ENCODE measurements at places on chromosomes 7 and 10.

DNA sequence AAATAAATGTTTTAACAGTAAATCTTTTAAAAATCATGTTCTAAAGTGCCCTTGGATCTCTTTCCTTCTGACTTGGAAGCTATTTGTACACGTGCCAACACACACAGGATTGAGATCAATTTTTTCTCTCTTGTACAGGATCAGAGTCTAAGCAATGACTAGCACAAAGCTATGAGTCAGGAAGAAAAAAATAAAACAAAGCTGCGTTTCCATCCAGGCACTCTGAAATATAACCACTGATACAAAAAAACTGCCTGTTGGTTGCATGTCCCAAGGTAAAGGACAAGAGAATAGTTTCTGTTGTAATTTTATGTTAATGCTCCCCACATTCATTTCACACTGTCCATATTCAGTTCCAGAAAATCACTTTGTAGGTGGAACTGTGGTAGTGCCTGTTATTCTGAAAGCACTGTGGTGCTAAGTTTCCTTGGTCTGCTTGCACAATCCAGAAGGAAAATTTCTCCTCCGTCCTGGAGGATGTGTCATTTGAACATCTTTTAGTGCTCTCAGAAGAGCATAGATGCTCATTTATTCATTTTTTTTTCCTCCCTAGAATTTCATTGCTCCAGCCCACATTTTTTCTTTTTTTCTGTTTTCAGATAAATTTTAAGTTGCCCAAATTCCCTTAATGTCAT lies 113.4 kb downstream of the PLXDC2 start:
- DNase-seq, result no peak

DNA sequence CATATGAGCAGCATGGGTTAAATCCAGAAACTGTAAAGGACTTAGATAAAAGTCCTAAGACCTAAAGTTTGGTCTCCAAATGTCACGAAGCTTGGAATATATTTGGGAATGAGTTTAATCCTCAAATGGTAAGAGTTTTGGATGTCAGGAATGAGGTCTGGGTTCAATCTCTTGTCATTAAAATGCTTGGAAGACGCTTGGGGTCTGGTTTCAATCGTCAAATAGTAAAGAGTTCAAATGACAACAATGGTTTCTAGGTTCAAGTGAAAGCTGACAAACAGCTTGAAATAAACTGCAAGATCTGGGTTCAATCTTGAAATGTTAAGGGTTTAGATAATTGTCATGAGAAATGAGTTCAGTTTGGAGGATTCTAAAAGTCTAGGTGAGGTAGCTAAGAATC lies 385.5 kb upstream of the HPS1 start:
- no peak for DNase-seq

DNA sequence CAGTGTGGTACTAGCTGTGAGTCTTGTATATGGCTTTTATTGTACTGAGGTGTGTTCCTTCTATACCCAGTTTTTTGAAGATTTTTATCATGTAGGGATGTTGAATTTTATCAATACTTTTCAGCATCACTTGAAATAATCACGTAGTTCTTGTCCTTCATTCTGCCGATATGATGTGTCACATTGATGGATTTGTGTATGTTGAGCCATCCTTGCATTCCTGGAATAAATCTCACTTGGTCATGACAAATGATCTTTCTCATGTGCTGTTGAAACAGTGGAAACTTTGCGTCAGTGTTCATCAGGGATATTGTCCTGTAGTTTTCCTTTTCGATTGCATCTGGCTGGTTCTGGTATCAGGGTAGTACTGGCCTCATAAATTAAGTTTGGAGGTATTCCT lies 7.1 kb upstream of the PRKAR1B start:
- DNase-seq, result no peak

DNA sequence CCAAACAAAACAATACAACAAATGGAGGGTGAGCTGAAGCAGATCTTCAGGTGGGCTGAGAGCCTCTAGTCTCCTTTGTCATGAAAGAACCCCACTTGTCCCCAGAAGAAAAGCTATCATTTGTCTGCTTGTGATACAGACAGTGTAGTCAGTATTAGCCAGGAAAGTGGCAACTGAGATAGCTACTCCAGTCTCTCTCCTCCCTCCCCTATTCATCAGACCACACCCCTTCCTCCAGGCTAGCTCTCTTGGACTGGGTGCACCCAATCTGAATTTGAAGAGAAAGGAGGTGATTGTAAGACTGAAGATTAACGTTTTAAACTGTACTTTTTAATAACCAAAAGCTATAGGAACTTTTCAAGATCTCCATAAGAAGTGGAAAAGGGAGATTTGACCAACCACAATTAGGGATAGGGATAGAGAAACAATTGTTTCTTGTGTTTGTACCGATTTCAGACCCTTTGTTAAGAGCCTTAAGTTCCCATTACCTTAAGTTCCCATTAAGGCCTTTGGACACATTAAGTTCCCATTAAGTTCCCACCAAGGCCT lies 14.1 kb downstream of the BMPR1A start:
- DNase-seq, result no peak

DNA sequence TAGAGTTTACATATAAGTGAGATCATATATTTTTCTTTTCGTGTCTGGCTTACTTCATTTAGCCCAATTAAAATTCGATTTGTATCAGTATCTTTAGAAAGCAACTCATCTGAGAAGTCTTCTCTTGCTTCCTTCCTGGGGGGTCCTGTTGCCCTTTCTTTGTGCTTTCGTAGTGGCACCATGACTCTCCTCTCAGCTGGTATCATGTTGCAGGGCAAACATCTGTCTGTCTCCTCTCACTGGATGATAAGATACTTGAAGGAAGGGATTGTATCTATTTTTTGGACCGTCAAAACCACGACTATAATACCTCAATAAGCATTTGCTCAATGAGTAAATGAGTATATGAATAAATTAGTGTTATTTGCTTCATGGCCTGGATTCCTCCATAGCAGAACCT lies 382.5 kb upstream of the SORCS1 start:
- DNase-seq, result no peak

- no peak for DNase-seq
These were observed 2.8 kb upstream of the KLF6 start for GRCh38 chr10:3787816-3788215.

GRCh38 chr7:130379921-130380860 lies at the start of gene CPA1:
CPA1 (plus strand) TSS chr7:130380494; CDS start chr7:130380521, 27 bp downstream.
- no peak for DNase-seq

DNA sequence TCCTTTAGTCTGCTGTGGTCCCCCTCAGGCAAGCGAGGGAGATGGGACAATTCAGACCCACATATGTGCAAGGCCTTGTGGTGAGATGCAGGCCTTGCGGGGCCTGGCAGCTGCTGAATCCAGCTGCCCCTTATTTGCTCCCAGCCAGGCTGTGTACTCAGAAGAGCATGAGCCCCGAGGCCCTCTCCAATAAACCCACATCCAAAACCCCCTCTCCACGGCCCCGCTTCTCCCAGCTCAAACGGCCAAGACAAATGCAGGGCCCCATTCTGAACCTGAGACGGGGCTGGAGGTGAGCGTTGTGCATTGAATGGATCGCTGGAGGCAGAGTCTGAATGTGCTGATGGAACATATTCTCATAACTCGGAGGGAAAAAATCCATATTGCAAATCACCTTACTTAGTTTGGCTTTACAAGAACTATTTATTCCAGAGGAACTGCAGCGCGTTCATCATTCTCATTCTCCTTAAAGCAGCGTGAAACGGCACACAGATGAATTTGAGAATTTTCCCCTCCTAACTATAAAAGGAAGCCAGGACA lies 169.2 kb upstream of the LYZL2 start:
- no peak for DNase-seq

DNA sequence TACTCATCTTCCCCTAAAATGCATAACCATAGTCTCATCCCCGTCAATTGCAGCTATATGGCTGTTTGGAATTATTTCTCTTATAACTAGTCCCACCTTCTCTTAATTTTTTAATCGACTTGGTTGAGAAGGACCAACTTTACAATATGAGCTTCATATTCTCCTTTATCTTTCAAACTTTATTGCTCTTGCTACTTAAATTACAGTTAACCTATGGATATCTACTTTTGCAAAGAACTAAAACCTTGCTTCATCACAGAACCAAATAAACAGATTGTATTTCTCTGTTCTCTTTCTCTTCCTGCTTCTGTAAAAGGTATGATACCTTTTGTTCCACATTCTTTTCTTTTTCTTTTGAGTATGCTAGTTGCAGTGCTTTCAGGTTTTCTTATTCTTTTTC lies 6.1 kb downstream of the CREM start:
- DNase-seq, result no peak

- no peak for DNase-seq
These were observed 21.3 kb upstream of the LIPF start for GRCh38 chr10:88642963-88643362.

DNA sequence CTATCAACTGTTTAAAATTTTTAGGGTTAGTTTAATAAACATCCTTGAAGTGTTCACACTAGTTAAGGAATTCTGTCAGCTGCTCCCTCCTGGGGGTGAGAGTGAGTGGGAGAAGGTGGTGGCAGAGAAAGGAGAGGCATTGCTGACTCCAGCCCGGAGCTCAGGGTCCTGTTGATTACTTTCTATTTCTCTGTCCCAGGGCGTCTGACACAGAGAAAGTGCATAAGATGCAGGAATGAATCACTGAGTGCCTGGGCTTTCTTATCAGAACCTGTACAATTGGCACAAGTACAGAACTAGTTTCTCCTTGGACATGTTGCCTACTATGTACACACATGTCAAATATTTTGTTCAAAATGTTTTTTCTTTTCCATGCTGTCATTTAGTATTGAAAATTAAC lies 410.8 kb upstream of the COBL start:
- no peak for DNase-seq

- DNase-seq, result no peak
These were observed 18.6 kb upstream of the DLX5 start for GRCh38 chr7:97043281-97043680.

GRCh38 chr7:107147464-107148393 lies 21.1 kb upstream of the HBP1 start:
- no peak for DNase-seq

DNA sequence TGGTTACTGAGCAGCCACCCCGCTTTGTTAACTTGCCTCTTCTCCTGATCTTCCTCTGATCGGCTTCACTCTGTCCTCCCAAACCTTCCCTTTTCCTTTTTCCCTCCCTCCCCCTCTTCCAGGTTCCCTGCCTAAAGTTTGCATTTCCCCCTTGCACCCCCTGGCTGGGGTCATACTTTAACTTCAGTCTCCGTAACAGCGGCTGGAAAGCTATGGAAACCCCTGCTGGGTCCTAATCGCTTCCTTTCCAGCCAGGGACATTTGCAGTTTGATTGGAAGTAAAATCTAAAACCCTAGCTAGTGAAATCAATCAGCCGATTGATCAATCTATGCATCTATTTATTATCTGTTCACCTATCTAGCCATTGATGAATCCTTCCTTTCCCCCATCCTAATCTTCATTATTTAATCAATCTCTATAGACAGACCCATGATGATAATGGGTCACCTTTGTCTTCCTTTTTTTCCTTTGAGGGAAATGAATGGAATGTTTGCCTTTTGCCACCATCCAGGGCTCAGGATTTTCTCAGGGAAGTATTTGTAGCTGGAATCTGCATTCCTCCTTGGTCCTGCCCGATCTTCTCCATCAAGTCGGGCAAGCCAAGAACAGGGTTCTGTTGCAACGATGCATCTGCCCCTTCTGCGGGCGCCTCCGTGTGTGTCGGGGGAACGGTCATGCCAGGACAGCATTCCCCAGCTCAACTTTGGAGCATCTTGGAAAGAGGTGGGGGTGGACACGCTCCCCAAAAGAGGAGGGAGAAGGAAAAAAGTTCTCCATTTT lies 8.8 kb downstream of the GATA3 start:
- DNase-seq, result no peak

GRCh38 chr10:43043773-43044447 lies 33.0 kb upstream of the RET start:
- DNase-seq, result no peak

GRCh38 chr7:911791-912480 lies 35.6 kb downstream of the GET4 start:
- no peak for DNase-seq

DNA sequence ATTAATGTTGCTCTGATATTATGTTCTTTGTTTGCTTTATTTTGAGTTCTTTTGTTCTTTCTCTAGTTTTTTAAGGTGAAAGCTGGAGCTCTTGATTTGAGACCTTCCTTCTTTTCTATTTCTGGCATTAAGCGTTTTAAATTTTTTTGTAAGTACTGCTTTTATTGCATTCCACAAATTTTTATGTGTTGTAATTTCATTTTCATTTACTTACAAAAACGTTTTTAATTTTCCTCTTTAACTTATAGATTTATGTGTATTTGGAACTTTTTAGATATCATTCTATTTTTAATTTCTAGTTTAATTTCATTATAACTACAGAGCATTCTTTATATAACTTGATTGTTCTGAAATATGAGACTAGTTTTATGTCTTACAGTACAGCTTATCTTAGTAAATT lies 395.6 kb downstream of the ETV1 start:
- DNase-seq, result no peak

DNA sequence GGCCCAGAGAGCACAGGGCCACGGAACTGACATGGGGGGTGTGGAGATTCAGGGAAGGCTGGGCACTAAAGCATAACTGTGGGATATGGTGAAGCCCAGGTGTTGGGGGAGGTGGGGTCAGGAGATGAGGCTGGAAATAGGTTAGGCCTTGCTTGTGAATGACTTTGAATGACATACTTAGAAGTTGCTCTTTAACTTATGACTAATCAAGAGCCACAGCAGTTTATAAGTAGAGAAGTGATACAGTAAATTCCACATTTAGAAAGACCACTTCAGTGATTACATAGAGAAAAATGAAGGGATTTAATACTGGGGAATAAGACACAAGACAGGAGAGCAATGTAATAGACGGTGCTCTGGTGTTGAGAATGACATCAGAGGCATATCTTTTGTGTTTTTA lies 120.8 kb upstream of the SEC61G start:
- DNase-seq, result no peak

GRCh38 chr10:95327367-95327766 lies 36.6 kb upstream of the PDLIM1 start:
- no peak for DNase-seq

- no peak for DNase-seq
These were observed 15.9 kb downstream of the HYCC1 start for GRCh38 chr7:22997871-22998518.

DNA sequence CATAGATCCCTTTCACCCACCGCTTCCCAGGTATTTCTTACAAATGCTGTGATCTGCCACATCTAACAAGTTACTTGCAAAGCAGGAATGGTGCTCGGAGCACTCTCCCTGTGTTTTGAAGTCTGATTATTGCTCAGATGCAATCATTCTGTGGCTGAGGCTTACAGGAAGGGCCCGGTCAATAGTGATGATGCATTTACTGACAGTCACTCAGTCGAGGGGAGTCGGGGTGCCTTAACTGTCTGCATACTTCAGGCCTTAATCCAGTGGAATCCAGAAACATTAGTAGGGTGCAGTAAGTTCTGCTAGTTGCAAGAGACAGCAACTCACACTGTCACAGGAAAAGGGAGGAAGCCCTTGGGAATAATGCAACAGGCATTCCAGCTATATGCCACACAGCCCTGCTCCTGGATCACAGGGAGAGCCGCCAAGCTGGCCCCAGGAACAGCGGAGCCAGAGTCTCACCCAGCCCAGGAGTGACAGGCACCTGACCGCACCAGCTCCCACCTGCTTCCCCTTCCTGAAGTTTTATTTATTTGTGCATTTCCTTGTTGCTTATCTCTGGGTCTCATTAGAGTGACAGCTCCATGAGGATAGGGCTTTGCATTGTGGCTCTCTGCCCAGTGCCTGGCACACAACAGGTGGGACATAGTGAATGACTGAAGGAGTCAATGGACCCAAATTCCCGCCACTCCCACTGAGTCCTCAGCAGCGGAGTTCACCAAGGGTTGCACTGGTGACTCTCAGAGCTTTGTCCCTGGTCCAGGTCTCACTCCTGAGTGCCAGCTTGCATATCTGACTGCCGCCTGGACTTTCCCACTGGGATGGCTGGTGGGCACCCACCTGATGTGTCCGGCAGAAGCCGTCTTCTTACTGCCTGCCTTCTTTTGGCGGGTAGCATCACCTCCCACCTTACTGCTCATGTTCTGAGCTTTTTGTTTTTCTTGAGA lies 212.5 kb upstream of the SH2B2 start:
- no peak for DNase-seq

Measured in thymus (tissue), 14 donors.